ENCODE measurements at places on chromosomes 16 and 17.

DNA sequence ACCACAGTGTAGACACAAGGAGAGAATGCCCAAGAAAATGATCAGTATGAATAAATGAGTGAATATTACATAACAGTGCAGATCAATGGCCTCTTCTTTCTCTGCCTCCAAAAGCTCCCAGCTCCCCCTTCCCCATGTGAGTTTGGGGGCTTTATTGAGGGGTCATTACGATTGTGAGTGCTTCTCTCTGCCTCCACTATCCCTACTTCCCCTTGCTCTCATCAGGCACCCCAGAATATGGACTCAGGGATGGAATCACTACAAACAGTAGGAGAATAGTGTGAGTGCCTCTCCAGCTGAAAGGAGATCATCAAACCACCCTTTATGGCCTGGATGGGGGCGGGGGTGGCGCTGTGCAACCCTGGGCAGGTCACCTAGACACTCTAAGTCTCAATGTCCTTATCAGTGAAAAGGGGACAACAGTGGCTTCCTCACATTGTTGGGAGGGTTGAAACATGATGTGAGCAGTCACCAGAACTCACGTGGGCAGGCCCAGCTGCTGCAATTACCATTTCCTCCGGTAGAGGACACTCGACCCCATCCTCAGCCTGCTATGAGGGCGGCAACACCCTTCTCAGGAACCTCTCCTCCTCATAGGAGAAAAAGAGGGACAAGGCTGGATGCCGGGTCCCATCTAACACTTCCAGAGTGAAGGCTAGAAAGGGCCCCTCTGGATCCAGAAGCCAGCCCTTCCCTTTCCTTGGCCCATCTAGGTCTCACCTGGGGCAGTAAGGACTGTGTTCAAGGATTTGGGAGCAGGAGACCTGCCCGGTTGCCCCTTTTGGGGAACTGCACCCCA is 2.1 kb upstream of the EPOP start:
- peak; percentile 85 for DNase-seq

DNA sequence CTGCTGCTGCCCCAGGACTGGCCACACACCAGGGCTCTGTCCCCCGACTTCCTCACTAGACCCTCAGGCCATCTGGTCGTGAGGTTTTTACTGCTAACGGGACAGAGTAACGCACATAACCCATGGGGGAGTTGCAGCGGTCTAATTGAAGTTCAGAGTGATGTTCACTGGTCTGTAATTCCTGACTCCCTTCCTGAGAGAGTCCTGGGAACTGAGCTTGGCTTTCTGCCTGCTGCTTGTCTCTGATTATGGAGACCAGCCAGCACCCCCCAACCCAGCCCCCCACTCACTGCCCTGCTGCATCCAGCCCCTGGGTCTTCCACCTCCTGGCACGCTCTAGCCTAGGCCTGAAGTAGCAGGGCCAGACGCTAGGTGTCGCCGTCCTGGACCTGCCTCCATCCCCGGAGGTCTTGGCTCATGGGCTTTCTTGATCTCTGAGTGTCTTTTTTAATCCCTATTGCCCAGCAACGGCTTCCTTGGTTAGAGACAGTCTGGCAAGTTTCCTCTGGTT is 192.9 kb downstream of the CCDC182 start:
- DNase-seq, result peak; percentile 55

- DNase-seq, result no peak
Observed at GRCh38 chr16:10728003-10728887, 15.4 kb upstream of the NUBP1 start.

DNA sequence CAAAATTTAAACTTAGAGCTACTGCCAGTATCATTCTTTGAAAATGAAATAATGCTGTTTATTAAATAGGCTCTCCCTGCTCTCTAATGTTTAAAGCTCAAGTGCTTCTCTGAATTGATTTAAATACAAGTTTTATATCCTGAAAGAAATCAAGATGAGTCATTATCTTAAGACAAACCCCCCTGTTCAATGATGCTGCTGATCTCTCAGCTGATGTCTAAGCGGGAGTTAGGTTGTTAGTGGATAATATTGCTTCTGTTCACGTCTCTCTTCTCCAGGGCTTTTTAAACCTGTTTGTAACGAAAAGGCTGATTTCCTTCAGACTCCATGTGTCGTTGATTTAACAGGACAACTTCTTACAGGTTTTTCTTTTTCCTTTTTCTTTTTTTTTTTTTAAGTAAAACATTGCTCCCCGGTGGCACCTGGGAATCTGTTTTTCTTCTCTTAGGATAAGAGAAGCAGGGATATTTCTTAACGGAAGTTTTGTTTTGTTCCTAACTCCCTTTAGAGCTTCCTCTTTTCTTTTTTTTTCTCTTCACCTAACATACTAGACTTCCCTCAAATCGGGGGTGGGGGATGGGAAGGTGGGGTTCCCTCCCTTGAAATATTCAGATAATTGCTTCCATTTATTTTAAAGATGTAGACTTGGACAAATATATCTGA is 807 bp upstream of the LYRM9 start:
- no peak for DNase-seq

- no peak for DNase-seq
Observed at GRCh38 chr16:50386774-50387173, 18.0 kb upstream of the BRD7 start.

GRCh38 chr17:47237841-47238240 is 15.8 kb upstream of the ITGB3 start:
- no peak for DNase-seq

- no peak for DNase-seq
Observed at GRCh38 chr17:79089720-79090442, 15.3 kb downstream of the ENGASE start.

DNA sequence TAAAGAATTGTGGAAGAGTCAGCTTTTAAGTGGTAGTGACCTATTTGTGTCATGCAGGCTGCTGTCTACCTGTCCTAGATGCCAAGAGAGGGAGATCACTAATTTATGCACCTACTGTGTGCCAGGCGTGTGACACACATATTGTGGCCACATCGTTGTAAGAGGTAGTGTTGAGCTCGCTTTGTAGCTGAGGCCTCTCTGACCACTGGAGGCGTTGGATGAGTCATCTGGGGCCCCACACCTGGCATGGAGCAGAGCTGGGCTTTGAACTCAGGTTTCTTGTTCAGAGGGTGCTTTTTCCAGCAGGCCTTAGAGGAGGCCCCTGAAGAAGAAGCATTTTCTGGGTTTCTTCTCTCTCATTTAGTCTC is 52.3 kb upstream of the LGALS9 start:
- DNase-seq, result no peak

DNA sequence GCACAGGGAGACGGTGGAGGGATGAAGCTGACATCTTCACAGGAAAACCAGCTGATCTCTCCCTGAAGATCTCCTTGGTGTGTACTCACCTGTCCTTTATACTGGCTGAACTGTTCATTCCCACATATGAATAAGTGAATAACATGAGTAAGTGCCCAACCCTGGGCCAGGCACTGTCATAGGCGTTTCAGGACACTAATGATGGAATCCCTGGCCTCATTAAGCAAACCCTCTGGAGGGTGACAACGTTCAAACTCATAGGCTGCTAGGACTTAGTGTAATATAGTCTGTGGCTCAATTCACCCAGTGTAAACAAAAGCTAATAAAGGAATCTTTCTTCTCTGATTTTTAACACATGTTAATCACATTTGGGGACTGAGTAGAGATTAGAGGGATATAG is 24.5 kb downstream of the GAS7 start:
- DNase-seq, result no peak

- DNase-seq, result no peak
Observed at GRCh38 chr17:50472286-50472685, 3.6 kb upstream of the CHAD start.

GRCh38 chr17:13418891-13419290 is 182.8 kb downstream of the HS3ST3A1 start:
- no peak for DNase-seq

GRCh38 chr17:19904924-19905323 is 37.2 kb upstream of the ULK2 start:
- no peak for DNase-seq

DNA sequence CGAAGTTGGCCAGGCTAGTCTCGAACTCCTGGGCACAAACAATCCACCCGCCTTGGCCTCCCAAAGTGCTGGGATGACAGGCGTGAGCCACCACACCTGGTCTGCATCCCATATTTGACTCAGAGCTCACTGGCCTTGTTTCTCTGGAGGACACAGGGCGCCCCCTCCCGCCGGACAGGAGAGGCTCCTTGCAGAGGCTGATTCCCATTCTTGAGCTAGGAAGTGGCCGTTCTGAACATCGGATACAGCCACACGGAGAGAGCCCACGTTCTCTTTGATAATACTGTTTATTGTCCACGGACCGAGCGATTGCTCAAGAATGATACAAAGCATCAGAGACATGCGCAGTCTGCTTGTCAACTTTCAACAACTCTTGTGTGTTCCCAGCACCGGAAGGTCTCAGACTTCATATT is 12.1 kb upstream of the USP36 start:
- DNase-seq, result no peak

DNA sequence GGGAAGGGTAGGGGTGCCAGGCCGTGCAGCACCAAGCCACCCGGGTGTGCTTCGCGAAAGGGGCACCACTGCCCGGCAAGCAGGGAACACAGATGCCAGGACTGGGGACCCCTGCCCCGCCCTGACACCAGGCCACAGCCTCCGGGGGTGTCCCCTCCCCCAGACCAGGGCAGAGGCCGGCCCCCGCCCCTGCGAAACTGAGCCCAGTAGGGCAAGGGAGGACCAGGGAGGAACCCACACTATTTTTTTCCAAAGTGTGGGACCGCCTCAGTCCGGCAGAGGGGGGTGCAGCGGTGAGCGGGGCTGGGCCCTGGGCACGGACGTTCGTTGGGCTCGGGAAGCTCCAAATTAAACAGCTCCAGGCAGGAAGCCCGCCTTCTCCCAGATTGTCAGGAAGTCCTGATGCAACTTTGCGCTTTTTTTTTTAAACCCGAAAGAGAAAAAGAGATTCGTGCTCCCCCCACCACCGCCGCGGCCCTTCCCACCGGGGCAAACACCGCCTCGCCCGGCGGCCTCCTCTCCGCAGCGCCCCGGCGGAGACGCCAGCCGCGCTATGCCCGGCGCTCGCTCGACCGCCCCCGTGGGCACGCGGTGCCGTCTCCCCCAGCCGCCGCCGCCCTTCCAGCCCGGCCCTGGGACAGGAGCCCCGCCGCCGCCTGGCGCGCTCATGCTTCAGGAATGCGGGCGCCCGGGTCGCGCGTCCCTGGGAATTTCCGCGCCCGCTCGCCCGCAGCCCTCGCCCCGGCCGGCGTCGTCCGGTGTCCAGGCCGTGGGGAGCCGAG is 755 bp downstream of the PIEZO1 start:
- peak; percentile 43 for DNase-seq

- DNase-seq, result no peak
Observed at GRCh38 chr17:72514321-72514861, 393.6 kb downstream of the SOX9 start.

DNA sequence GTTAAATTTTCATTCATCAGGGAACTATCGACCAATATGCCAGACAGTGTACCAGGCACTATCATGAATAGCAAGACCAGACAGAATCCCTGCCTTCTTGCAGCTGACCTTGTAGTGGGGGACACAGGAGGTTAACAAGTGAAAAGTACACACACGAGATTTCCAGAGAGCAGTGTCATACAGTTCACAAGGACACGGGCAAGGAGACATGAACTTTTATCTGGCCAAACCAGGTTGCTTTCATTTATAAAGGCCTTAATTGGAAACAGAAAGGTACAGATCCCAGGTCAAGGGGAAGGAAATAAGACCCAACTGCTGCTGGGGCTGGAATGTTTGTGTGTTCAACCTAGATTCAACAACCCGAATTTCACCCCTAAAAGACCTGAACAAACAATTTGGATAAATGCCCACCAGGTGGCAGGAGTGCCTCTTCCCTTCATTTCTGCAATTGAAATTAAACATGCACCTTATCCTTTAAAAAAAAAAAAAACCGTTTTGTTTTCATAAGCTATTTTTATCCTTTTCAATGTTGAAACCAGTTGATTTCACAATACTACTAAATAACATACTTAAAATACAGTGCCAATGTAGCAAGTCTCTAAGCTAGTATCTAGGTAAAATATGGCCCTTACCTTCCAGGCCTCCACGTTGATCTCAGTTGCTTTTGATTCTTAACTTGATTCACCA is 65.9 kb downstream of the EMP2 start:
- DNase-seq, result peak; percentile 60

GRCh38 chr17:33285413-33285812 is 7.7 kb downstream of the ASIC2 start:
- no peak for DNase-seq

- no peak for DNase-seq
Observed at GRCh38 chr17:71164561-71164960, 956.3 kb upstream of the SOX9 start.

- DNase-seq, result peak; percentile 12
Observed at GRCh38 chr16:28524681-28525171, 14.0 kb downstream of the NUPR1 start.

GRCh38 chr17:68821860-68822696 is 133.1 kb downstream of the ABCA8 start:
- DNase-seq, result no peak

GRCh38 chr16:81315271-81316175 is 761 bp downstream of the GAN start:
- DNase-seq, result peak; percentile 39

- peak; percentile 29 for DNase-seq
Observed at GRCh38 chr17:42681976-42682721, at the start of gene CNTNAP1. Gene CNTNAP1 (plus strand): TSS chr17:42682531. CDS start chr17:42682830, 299 bp downstream.

DNA sequence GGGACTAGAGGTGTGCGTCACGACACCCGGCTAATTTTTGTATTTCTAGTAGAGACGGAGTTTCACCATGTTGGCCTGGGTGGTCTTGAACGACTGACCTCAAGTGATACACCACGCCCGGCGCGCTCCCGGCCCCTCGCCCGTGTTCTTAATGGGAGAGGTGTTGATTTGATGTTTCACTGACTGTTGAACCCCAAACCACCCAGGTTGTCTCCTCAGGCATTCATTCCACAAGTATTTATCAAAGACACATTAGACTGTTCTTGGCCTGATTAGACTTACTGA is 1.4 kb downstream of the CENPN start:
- DNase-seq, result no peak

Measured in CD4-positive, alpha-beta T cell treated with Interleukin-4 for 1 hour (primary cell).